Endodermal cell (in vitro differentiated cells): ENCODE measurements at places on chromosomes 3 and 15. TPM values are rescaled to one million over a fixed set of nuclear protein-coding genes. Genes with fewer than 3 reads are reported as not detected.

The SI gene
- not detected in 2 replicates for total RNA-seq

The STARD9 gene
- 2.0 and 2.9 TPM in 2 replicates for total RNA-seq

The FOXB1 gene
- total RNA-seq, result 0.35 TPM in 1 of 3 replicates, not detected in the others

The COL8A1 gene
- 3.3 and 3.9 TPM in 2 replicates for total RNA-seq

The HES1 gene
- total RNA-seq, result 2.1 to 58.1 TPM (median 2.5 TPM) in 3 replicates

The ADAMTS17 gene
- 2.3 and 2.7 TPM in 2 replicates for total RNA-seq

The ALDH1A2 gene
- 0.53 TPM in 1 of 3 replicates, not detected in the others for total RNA-seq

The KCNMB3 gene
- total RNA-seq, result 0.14 to 2.6 TPM (median 2.4 TPM) in 3 replicates

GRCh38 chr15:30038667-30039523 lies 43.9 kb upstream of the GOLGA8J start:
- no peak for DNase-seq
- peaks cover 6% of the 10 kb centered on the region for H3K4me1 ChIP-seq
- no peaks in the 10 kb centered on the region for H3K27me3 ChIP-seq
- no peak overlapping the region for H3K27ac ChIP-seq
- no peak overlapping the region for H3K4me3 ChIP-seq
- no peaks in the 10 kb centered on the region for H3K36me3 ChIP-seq

DNA sequence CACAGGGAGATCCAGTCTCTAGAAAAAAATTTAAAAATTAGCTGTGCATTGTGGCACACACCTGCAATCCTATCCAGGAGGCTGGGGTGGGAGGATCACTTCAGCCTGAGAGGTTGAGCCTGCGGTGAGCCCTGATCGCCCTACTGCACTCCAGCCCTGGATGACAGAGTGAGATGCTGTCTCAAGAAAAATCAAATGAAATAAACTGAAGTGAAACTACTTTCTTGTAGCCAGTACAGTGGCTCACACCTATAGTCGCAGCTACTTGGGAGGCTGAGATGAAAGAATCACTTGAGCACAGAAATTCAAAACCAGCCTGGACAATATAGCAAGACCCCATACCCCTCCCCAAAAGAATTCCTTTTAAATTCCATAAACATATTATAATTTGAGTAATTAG lies 35.4 kb downstream of the SMARCC1 start:
- no peaks in the 10 kb centered on the region for H3K4me1 ChIP-seq
- H3K36me3 ChIP-seq, result peaks cover 55% of the 10 kb centered on the region
- peak; percentile 24 for DNase-seq
- H3K27me3 ChIP-seq, result no peaks in the 10 kb centered on the region
- no peak overlapping the region for H3K4me3 ChIP-seq
- H3K27ac ChIP-seq, result no peak overlapping the region

DNA sequence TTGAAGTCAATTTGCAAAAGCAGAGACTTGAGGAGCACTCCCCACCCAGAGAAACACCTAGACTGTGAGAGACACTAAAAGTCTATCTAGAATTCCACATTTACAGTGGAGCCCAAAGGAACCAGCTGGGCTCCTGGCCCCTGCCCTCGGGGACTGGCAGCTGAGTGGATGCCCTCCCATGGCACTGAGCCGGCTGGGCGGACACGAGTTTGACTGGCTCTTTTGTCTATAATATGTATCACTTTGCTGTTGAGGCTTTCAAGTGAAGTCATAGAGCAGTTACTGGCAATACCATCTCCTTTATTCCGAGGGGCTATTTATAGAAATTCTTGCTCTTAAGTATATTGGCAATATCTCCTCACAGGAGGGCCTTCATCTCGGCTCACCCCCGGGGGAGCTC lies 65.8 kb upstream of the TNFAIP8L3 start:
- no peaks in the 10 kb centered on the region for H3K36me3 ChIP-seq
- no peaks in the 10 kb centered on the region for H3K27me3 ChIP-seq
- H3K4me3 ChIP-seq, result no peak overlapping the region
- no peak for DNase-seq

DNA sequence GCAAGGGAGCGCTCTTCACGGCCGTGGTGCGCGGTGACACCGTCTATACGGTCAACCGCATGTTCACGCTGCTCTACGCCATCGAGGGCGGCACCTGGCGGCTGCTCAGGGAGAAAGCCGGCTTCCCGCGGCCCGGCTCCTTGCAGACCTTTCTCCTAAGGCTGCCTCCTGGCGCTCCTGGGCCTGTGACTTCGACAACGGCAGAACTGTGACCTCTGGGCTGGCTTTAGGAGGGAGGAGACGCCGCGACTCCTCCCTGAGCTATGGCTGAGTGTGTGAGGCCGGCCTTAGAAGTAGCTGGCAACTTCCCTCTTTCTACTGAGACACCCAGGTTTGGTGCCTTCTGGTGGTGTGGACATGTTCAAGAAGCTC lies 1.4 kb downstream of the KBTBD13 start:
- no peaks in the 10 kb centered on the region for H3K27me3 ChIP-seq
- no peak overlapping the region for H3K27ac ChIP-seq
- H3K4me1 ChIP-seq, result peaks cover 5% of the 10 kb centered on the region
- H3K36me3 ChIP-seq, result no peaks in the 10 kb centered on the region
- peak; percentile 96 for DNase-seq

- no peak overlapping the region for H3K27ac ChIP-seq
- no peaks in the 10 kb centered on the region for H3K27me3 ChIP-seq
- H3K4me3 ChIP-seq, result peak overlapping the region; percentile 32
Measured at GRCh38 chr3:60073942-60074341, 1024.1 kb upstream of the CFAP20DC start.

- H3K36me3 ChIP-seq, result no peaks in the 10 kb centered on the region
- DNase-seq, result no peak
- peaks cover 66% of the 10 kb centered on the region for H3K27me3 ChIP-seq
- H3K4me1 ChIP-seq, result no peaks in the 10 kb centered on the region
Measured at GRCh38 chr15:67799801-67800205, 25.5 kb upstream of the SKOR1 start.

GRCh38 chr15:99986297-99987118 lies 253.3 kb upstream of the LYSMD4 start:
- H3K27me3 ChIP-seq, result no peaks in the 10 kb centered on the region
- no peak for DNase-seq
- no peak overlapping the region for H3K4me3 ChIP-seq

- H3K36me3 ChIP-seq, result no peaks in the 10 kb centered on the region
- H3K4me1 ChIP-seq, result no peaks in the 10 kb centered on the region
- no peaks in the 10 kb centered on the region for H3K27me3 ChIP-seq
- peak; percentile 61 for DNase-seq
- H3K27ac ChIP-seq, result no peak overlapping the region
Measured at GRCh38 chr3:9196020-9196419, 53.4 kb downstream of the SRGAP3 start.

DNA sequence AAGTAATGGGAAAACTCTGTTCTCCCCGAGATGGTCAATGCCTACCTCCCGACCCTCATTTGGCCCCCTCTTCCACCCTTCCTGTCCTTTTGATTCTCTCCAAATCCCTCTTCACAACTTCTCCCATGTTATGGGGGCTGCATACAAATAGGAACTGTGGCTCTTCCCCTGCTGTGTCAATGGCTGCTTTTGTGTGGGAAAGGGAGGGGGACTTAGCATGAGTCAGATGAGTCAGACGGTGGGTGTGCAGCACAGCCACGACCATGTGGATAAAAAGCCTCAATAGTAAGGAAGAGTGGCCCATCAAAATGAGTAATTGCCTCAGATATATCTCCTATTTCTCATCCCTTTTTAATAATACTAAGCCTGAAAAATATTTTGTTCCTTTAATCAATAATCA lies 31.9 kb downstream of the SPATA16 start:
- no peak overlapping the region for H3K4me3 ChIP-seq
- no peak overlapping the region for H3K27ac ChIP-seq
- DNase-seq, result peak; percentile 53
- H3K27me3 ChIP-seq, result no peaks in the 10 kb centered on the region

DNA sequence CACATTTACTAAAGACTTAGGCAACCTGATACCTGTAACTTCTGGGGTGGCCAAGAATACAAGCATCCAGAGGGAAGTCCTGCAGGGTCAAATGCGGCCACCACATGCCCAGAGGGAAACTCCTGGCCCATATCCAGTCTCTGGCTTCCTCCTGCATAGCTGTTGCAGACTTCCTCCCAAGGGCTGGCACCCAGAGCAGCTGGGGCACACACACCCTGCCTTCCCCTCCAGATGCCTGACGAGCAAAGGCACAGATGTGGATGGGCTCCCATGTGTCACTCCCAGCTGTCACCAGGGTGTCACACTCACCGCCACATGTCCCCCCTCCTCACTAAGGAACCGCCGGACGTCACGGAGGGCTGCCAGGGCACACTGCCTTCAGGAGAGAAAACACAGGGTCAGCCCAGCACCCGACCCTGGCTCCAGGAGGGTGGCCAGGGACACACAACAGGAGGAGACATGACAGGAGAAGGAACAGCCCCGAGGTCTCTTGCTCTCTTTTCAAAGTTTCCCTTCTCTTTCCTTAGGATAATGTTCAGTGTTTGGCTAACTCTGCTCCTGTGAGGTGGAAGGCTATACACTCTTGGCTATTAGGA lies 13.2 kb downstream of the PFKFB4 start:
- peaks cover 14% of the 10 kb centered on the region for H3K36me3 ChIP-seq
- DNase-seq, result no peak
- H3K4me3 ChIP-seq, result no peak overlapping the region
- H3K27ac ChIP-seq, result no peak overlapping the region

DNA sequence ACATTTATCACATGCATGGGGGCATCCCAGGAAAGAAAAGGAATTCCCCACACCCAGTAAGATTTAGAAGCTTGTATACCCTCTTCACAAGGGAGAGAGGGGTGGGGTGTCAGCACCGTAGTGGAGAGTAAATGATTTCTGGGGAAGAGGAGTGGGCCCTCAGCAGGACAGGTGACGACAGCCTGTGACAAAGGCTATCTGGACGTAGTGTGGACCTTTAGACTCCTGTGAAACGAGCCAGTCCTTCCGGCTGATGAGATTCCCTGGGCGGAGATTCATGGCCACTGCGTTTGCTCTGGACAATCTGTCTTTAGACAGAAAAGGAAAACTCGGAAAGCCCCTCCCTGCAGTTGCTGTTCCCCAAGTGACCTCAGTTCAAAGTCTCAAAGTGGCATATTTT lies 1.7 kb upstream of the FAM3D start:
- H3K27me3 ChIP-seq, result no peaks in the 10 kb centered on the region
- no peak overlapping the region for H3K27ac ChIP-seq
- H3K4me3 ChIP-seq, result no peak overlapping the region
- H3K4me1 ChIP-seq, result no peaks in the 10 kb centered on the region
- no peaks in the 10 kb centered on the region for H3K36me3 ChIP-seq

- H3K27ac ChIP-seq, result no peak overlapping the region
- no peaks in the 10 kb centered on the region for H3K36me3 ChIP-seq
- no peak overlapping the region for H3K4me3 ChIP-seq
- H3K27me3 ChIP-seq, result peaks cover 66% of the 10 kb centered on the region
- no peaks in the 10 kb centered on the region for H3K4me1 ChIP-seq
Measured at GRCh38 chr15:62165793-62166375, 799 bp upstream of the C2CD4B start.

- no peaks in the 10 kb centered on the region for H3K36me3 ChIP-seq
- H3K4me1 ChIP-seq, result peaks cover 4% of the 10 kb centered on the region
- no peak overlapping the region for H3K4me3 ChIP-seq
- H3K27me3 ChIP-seq, result no peaks in the 10 kb centered on the region
Measured at GRCh38 chr15:95353512-95353911, 977.0 kb upstream of the NR2F2 start.

GRCh38 chr3:168998792-168999191 lies 664.7 kb downstream of the MECOM start:
- no peaks in the 10 kb centered on the region for H3K4me1 ChIP-seq
- DNase-seq, result no peak
- H3K27ac ChIP-seq, result no peak overlapping the region
- H3K36me3 ChIP-seq, result no peaks in the 10 kb centered on the region
- no peak overlapping the region for H3K4me3 ChIP-seq

- no peak overlapping the region for H3K4me3 ChIP-seq
- peaks cover 4% of the 10 kb centered on the region for H3K4me1 ChIP-seq
- H3K36me3 ChIP-seq, result no peaks in the 10 kb centered on the region
- H3K27ac ChIP-seq, result no peak overlapping the region
Measured at GRCh38 chr15:38438031-38438986, 15.6 kb upstream of the FAM98B start.

GRCh38 chr3:152226176-152226575 lies 42.6 kb upstream of the MBNL1 start:
- DNase-seq, result no peak
- H3K36me3 ChIP-seq, result no peaks in the 10 kb centered on the region
- no peak overlapping the region for H3K4me3 ChIP-seq
- no peak overlapping the region for H3K27ac ChIP-seq

DNA sequence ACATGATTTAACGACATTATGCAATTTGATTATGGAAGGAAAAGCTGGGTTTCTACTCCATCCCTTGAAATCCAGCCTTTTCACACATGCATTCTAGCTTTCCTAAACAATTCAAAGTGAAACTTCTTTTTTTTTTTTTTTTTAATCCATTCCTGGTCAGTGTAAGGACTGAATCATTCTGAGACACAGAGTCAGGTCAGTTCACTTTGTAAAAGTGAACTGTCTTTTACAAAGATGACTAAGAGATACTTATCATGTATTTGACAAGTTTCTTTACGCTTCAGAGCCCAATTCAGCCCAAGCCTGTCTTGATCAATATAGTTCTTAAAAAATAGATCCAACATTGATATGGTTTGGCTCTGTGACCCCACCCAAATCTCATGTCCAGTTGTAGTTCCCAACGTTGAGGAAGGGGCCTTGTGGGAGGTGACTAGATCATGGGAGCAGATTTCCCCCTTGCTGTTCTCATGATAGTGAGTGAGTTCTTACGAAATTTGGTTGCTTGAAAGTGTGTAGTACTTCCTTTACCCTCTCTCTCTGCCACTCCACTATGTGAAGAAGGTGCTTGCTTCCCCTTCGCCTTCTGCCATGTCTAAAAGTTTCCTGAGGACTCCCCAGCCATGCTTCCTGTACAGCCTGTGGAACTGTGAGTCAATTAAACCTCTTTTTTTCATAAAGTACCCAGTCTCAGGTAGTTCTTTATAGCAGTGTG lies 345.6 kb upstream of the THBS1 start:
- no peaks in the 10 kb centered on the region for H3K27me3 ChIP-seq
- H3K4me1 ChIP-seq, result no peaks in the 10 kb centered on the region
- DNase-seq, result no peak
- no peak overlapping the region for H3K4me3 ChIP-seq

DNA sequence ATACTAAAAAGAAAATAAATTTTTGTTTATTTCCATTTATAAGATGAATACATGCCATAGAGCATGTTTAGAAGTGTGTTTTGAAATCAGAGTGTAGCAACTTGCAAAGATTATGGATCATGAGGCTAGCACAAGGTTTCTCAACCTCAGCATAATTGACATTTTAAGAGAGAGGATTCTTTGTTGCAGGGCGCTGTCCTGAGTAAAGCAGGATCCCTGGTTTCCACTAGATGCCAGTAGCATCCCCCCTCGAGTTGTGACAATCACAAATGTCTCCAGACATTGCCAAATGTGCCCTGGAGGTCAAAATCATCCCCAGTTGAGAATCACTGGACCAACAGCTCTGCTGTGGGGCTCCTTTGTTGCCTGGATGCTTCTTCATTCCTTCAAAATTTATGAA lies 128.5 kb upstream of the RBMS3 start:
- H3K4me1 ChIP-seq, result no peaks in the 10 kb centered on the region
- no peak overlapping the region for H3K4me3 ChIP-seq
- DNase-seq, result peak; percentile 66
- no peak overlapping the region for H3K27ac ChIP-seq
- no peaks in the 10 kb centered on the region for H3K36me3 ChIP-seq

DNA sequence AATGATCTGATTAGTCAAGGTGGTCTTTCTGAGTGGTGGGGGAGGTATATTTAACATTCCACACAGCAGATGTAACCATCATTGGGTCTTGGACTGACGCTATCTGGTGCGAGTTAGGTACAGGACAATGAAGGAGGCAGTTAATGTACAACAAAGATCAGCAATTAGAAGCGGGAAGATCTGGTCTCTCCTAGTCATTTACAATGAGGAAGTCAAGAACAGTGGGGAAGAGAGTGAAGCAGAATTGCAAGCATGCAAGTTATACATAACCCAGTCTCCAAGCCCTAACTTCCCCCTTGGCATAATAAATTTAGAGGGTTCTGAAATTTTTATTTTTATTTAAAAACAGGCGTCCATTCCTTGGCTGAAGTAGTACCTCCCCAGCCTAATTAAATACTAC lies 14.1 kb downstream of the GPD1L start:
- H3K27ac ChIP-seq, result no peak overlapping the region
- no peak for DNase-seq
- H3K27me3 ChIP-seq, result no peaks in the 10 kb centered on the region
- no peak overlapping the region for H3K4me3 ChIP-seq
